ENCODE measurements at places on chromosomes 16 and 17. TPM values are rescaled to one million over a fixed set of nuclear protein-coding genes. Genes with fewer than 3 reads are reported as not detected.

GRCh38 chr16:66377324-66377723, 10.8 kb downstream of the CDH5 start:
- peaks cover 3% of the 10 kb centered on the region for H3K36me3 ChIP-seq
- H3K27me3 ChIP-seq: no peaks in the 10 kb centered on the region
- DNase-seq: no peak
- H3K4me3 ChIP-seq: no peak overlapping the region
- H3K27ac ChIP-seq: no peak overlapping the region
- no peaks in the 10 kb centered on the region for H3K4me1 ChIP-seq

The SNF8 gene
- 54.7 TPM for total RNA-seq

GRCh38 chr16:77599793-77600415, 122.4 kb upstream of the NUDT7 start:
- H3K4me3 ChIP-seq: no peak overlapping the region
- no peaks in the 10 kb centered on the region for H3K36me3 ChIP-seq
- peaks cover 38% of the 10 kb centered on the region for H3K27me3 ChIP-seq
- no peaks in the 10 kb centered on the region for H3K4me1 ChIP-seq
- peak; percentile 14 for DNase-seq

GRCh38 chr17:76337413-76337777, 16.3 kb downstream of the PRPSAP1 start:
- H3K4me3 ChIP-seq: no peak overlapping the region
- H3K4me1 ChIP-seq: peaks cover 4% of the 10 kb centered on the region
- H3K27me3 ChIP-seq: no peaks in the 10 kb centered on the region
- H3K36me3 ChIP-seq: no peaks in the 10 kb centered on the region
- DNase-seq: no peak

- H3K27ac ChIP-seq: peak overlapping the region; percentile 89
- H3K4me3 ChIP-seq: peak overlapping the region; percentile 95
- H3K4me1 ChIP-seq: peaks cover 62% of the 10 kb centered on the region
- no peaks in the 10 kb centered on the region for H3K27me3 ChIP-seq
- DNase-seq: peak; percentile 33
- peaks cover 5% of the 10 kb centered on the region for H3K36me3 ChIP-seq
Observed at GRCh38 chr17:75152922-75153779, 1.2 kb downstream of the JPT1 start.

The KIF2B gene
- total RNA-seq: not detected

DNA sequence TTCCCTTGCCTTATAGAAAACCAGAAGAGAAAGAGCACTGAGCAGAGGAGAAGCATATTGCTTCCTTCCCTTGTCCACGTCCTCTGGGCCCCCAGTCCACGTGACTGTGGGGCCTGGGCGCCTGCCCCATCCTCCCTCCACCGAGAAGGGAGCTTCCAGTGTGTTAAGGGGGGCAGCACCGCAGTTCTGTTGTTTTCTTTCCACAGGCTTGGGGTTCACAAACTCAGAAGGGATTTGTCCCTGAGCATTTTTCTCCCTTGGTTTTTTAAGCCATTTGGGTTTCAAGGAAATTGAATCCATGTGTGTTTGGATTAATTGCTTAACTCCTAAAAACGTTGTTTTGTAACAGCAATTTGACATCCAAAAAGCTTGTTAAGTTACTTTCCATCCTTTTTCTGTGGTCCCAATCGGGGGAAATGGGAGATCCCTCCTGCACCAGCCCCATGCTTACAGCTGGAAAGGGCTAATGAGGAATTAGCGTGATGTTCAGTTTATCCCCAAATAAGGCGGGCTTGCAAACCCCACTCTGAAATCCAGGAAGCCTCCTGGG, 347.5 kb upstream of the TNRC6C start:
- H3K27ac ChIP-seq: no peak overlapping the region
- H3K4me3 ChIP-seq: peak overlapping the region; percentile 69
- DNase-seq: no peak

The C16orf92 gene
- total RNA-seq: not detected

DNA sequence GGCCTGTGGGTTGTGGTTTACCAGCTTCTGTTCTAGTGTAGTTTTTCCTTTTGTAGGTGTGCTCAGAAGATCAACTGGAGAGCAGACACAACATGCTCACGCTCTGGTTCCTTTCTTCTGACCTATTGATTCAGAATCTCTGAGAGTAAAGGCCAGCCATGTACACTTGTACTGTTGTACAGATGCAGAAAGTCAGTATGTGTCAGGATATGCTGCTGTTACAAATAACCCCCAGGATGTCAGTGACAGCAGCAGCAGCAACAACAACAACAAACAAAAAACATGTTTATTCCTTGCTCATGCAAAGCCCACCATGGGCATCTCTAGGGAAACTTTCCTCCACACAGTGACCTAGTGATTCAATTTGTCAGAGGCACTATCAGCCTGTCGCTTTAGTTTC, 154.8 kb upstream of the RBFOX1 start:
- H3K27me3 ChIP-seq: no peaks in the 10 kb centered on the region
- H3K36me3 ChIP-seq: peaks cover 3% of the 10 kb centered on the region
- H3K4me1 ChIP-seq: no peaks in the 10 kb centered on the region
- H3K4me3 ChIP-seq: no peak overlapping the region
- H3K27ac ChIP-seq: no peak overlapping the region

GRCh38 chr16:59686405-59686804, 952.3 kb upstream of the GOT2 start:
- H3K4me1 ChIP-seq: no peaks in the 10 kb centered on the region
- peaks cover 3% of the 10 kb centered on the region for H3K36me3 ChIP-seq
- no peak overlapping the region for H3K4me3 ChIP-seq
- no peak overlapping the region for H3K27ac ChIP-seq
- no peak for DNase-seq
- H3K27me3 ChIP-seq: no peaks in the 10 kb centered on the region

GRCh38 chr16:70786020-70786755, 14.8 kb downstream of the VAC14 start:
- H3K27me3 ChIP-seq: no peaks in the 10 kb centered on the region
- peaks cover 7% of the 10 kb centered on the region for H3K4me1 ChIP-seq
- no peak overlapping the region for H3K4me3 ChIP-seq
- no peak for DNase-seq
- H3K27ac ChIP-seq: peak overlapping the region; percentile 5

GRCh38 chr17:64630309-64631223, 31.5 kb downstream of the SMURF2 start:
- no peak overlapping the region for H3K4me3 ChIP-seq
- H3K36me3 ChIP-seq: no peaks in the 10 kb centered on the region
- H3K4me1 ChIP-seq: peaks cover 79% of the 10 kb centered on the region
- no peak overlapping the region for H3K27ac ChIP-seq
- H3K27me3 ChIP-seq: no peaks in the 10 kb centered on the region

GRCh38 chr17:31529841-31530251, 138.4 kb downstream of the RAB11FIP4 start:
- H3K36me3 ChIP-seq: peaks cover 1% of the 10 kb centered on the region
- no peak overlapping the region for H3K4me3 ChIP-seq
- H3K27ac ChIP-seq: no peak overlapping the region
- H3K4me1 ChIP-seq: peaks cover 11% of the 10 kb centered on the region
- H3K27me3 ChIP-seq: no peaks in the 10 kb centered on the region

The RNF157 gene
- total RNA-seq: 91.9 TPM

The MMP2 gene
- not detected for total RNA-seq

All from activated T-cell treated with anti-CD3 and anti-CD28 coated beads, Interleukin-2, amount 50 U/mL, for 72 hours (primary cell).